Muscle of leg (tissue), 16 donors: ENCODE measurements at places on chromosomes 2 and 18.

DNA sequence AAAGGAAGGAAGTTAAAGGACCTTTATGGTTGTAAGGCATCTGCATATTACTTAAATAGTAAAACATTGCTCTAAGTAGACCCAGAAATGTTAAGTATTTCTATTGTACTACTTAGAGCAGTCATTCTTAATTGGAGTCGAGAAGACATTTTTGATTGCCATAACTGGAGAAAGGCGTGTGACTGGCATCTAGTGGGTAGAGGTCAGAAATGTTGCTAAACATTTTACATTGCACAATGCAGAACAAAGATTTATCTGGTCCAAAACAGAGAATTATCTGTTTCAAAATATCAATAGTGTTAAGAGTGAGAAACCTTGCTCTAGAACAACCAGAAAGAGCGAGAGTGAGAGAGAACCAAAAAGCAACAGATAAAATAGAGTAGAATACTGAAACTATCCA is 23.3 kb upstream of the ROCK1 start:
- DNase-seq: peak; percentile 8

GRCh38 chr2:162888652-162889051 is 50.1 kb upstream of the KCNH7 start:
- DNase-seq: peak; percentile 24

GRCh38 chr2:220075835-220076234 is 448.4 kb downstream of the SLC4A3 start:
- DNase-seq: no peak

- DNase-seq: peak; percentile 88
These were observed 1.3 kb upstream of the IL1R1 start for GRCh38 chr2:102141011-102141943.

DNA sequence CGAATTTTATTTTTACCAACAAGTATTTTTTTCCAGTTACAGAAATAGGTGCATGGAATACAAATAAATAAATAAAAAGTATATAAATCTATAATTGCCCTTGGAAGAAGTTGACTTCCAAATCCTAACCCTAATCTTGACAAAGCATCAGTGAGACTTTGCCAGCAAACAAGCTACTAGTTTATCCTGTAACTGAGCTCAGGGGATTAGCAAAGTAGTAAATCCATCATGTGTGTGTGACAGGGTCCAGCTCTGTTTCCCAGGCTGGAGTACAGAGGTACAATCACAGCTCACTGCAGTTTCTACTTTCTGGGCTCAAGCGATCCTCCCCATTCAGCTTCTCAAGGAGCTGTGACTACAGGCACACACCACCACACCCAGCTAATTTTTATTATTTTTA is 948.0 kb upstream of the CNTNAP5 start:
- no peak for DNase-seq

GRCh38 chr2:198327526-198327925 is 523.1 kb downstream of the PLCL1 start:
- no peak for DNase-seq
